ENCODE measurements at places on chromosomes 11 and 22.

DNA sequence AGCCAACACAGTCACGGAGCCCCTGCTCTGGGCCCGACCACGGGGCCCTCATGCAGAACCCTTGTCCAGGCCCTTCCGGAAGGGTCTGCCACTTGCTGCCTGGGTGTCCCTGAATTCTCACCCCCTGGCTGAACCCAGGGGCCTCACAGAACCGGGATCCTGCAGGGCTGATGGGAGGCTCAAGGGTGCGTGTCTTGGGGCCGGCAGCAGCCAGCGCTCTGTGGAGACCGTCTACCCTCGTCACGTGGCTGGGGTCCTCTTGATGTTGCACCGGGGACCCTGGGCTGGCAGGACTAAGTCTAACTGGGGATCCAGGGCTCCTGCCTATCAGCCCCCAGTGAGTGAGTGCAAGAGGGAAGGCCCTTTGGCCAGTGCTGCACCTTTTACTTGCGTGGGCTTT lies 19.3 kb upstream of the CCDC188 start:
- DNase-seq, result no peak

DNA sequence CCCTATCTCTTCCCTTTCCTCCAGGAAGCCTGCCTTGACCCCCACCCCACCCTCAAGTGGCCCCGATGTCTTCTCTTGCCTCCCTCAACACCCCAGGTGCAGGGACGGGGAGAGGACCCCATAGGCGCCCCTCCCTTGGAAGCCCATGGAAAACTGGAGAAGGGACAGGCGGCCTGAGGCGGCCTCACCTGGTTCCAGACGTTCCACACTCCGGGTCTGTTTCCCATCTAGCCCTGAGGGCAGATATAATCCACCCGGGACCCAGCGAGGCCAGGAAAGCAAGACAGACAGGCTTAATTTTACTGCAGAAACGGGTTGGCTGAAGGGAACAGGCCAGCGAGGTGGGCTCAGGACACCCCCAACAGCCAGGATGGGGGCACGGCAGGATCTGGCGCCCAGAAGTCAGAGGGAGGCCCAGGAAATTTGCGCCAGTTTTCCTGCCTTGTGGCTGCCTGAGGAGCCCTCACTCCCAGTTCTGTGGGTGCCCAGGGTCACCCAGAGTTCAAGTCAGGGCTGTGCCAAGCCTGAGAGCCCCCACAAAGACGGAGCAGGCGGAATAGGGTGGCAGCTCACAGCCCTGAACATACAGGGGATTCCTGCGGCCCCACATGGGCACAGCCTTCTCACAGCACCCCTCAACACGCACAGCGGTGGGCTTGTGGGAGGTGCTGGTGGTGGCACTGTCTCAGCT lies 3.0 kb upstream of the SIGIRR start:
- DNase-seq, result no peak

DNA sequence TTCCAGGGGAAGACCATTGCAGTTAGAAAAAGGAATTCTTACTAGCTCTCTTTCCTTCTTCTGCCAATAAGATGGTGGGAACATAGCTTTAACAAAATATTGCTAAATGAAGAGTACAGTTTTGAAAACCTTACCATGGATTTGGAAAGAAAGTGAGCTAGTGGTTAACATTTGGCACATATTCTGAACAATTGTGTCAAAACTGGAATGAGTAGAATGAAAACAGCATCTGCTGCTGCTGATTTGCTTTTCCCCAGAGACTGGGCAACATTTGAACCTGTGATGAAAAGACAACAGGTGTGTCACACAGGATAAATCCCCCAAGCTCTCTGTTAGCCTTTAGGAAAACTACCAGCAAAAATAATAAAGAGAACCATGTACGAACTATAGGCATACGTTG lies 761.4 kb downstream of the KCNA4 start:
- DNase-seq, result no peak

DNA sequence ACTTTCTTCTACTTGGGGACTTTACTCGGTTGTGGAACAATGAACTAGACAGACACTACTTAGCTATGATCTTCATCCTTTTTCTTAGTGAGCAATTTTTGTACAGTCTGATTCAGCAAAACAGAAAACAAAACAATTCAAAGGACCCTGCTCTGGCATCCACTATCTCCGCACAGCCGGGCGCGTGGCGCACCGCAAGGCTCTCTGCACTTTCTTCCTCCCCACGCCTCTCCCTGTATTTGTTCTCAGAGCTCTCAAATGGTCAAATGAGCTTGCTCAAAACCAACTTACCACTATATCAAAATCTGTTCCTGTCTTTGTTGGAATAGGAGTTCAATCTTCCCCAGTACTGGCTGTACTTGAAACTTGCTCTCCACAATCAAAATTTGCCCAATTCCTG lies 7.4 kb downstream of the EEF1G start:
- no peak for DNase-seq

DNA sequence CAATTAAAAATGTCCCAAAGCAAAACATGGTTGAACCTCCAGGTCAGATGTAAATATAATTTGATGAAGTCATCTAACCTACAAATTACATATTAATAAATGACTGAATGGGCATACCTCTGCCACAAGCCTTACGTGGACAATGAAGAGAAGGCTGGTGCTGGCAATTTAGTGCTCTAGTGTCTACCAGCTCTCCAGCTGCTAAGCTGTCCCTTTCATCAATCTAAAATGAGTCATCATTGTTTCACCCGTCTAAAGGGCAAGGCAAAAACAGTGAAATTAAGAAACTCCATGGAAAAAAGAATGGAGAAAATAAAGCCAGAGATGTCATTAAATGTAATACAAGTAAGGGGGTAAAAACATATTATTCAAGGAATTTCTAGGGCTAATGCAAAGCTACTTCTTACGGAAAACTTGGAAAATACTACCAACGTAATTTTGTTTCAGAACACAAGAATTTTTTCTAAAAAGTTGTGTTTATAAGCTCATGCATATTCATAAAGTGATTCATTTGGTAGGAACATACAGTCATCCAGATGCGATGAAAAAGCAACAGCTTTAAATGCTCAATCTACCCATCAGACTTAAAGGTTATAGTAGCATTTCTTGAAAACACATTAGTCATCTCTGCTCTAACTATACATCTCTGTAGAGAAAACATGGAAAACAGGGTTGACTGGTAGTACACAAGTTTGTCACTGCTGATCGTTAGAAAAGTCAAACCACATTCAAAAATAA lies 71.5 kb downstream of the SIK3 start:
- DNase-seq, result no peak

DNA sequence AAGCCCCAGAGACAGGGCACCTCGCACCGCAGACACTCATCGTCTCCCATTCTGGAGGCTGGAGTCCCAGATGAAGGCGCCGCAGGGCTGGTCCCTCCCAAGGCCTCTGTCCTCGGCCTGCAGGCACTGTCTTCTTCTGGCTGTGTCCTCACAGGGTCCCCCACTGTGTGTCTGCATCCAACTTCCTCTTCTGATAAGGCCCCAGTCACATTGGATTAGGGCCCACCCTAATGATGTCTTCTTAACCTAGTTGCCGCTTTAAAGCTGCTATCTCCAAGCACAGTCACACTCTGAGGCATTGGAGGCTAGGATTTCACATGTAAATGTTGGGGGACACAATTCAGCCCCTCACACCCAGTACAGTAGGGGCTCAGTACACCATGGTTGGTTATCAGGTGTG lies 48.9 kb downstream of the DHCR7 start:
- DNase-seq, result no peak

DNA sequence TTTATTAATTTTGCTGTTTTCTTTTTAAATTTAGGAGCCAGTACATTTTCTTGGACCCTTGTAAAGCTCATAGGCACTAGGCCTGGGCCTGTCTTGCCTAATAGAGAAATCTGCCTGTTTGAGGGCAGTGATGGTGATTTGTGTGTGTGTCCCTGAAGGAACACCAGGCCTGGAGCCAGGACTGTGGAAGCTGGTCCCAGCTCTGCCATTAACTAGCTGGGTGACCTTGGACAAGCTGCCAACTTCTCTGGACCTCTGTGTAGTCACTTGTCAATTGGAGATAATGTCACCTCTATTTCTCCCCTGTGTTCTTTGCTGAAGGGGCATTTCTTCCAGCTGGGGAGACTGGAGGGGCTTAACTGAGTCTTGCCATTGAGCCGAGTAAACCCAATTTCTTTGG lies 16.0 kb upstream of the FTH1 start:
- no peak for DNase-seq

DNA sequence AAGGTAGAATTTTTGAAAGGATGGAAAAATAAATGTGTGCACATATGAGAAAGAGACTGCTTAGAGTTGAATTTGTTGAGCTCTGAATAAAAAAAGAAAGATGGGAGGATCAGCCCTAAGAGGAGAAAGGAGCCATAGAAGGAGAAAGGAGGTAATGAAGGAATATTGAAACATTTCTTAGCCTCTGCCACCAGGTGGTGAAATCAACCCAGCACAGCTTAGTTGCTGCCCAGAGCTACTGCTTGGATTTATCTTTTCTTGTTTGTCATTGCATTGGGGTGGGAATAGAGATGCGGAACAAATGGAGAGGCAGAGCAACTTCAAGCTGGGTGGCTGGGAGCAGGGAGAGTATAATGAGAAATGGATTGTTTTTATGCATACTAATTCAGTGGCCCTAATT lies 80.4 kb downstream of the SERGEF start:
- no peak for DNase-seq

DNA sequence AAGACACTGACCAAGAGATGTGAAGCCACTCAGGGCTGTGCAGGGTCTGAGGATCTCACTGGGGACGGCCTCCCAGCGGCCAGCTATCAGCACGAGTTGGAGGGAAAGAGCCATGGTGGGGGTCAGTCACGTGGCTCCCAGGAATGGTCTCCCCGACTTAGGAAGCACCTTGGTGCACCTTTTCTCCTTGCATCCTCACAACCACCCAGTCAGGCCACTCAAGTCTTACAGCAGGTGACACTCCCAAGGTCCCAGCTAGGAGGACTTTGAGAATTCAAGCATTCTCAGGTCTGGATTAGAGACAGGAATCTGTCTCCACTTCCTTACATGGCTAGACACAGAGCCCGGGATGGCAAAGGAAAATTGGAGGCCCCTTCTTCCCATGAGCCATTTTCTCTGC lies 2.7 kb downstream of the RNASEH2C start:
- DNase-seq, result no peak

DNA sequence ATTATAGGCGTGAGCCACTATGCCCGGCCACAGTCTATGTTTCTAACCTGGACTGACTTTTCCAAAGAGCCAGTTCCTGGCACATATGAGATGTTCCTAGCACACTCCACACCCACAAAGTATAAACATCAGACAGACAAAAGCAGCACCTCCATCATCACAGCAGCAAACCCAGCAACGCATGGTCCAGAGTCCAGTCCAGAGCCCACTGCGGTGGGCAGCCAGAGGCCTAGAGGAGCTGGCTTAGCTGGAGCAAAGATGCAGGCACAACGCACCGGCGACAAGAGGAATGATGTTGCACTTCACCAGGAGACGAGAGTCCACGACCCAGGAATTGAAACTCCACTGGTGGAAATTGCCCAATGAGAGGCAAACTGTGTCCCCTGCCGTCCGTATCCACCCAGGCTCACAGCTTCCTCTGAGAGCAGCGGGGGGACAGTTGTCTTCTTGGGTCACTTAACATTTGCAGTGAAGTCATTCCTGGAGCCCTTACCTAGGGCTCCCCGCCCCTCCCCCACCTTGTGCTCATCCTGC lies 36.6 kb downstream of the RPS6KA4 start:
- DNase-seq, result no peak

DNA sequence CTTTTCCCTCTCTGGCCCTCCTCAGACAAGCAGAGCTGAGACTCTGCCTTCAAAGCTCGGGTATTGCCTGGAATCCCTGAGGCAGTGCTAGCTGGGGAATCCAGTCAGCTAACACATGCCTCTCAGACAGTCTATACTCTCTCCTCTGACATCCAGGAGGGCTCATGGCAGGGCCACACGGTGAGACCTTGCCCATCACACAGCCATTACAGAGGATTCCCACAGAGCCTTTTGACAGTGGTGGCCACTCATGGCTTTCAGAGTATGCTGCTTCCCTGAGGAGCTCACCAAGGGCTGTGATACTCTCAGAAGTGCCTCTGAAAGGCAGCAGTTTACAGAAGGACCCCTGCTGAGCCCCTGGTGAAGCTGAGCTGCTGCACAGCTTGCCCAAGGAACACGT lies 165.3 kb downstream of the RRAS2 start:
- no peak for DNase-seq

DNA sequence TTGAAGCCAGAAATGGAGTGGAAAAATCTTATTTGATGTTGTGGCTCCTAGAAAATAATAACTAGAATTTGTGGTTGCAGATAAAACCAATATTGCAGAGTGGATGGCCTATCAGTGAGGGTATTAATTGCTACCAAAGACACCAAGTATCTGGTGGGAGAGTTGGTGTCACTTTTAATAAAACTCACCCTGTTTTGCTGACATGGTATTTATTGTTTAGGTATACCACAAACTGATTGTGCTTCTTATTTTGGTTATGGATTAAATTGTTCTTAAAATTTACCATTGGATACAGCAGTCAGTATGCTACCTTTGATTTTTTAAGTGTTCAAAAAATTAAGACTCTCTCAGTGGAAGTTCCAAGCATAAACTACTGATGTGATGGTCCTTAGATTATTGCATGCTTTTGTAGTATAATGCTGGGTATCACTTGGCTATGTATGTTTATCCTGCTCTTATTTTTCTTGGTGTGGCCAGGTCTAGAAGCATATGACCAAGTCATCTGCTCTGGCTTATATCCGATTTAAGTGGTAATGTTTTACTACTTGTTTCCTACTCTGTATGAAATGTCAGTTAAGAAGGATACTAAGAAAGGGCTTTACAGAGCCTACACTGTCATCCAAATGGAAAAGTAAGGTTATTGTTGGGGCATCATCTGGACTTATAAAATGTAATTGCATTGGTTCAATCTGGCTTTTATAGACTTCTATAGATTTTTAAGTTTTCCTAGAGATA lies 101.6 kb downstream of the ARHGAP42 start:
- no peak for DNase-seq

Data from NCI-H2081 (cell line).